Left hindlimb (tissue), 1 donor: ENCODE measurements at places on chromosomes 3 and 15.

DNA sequence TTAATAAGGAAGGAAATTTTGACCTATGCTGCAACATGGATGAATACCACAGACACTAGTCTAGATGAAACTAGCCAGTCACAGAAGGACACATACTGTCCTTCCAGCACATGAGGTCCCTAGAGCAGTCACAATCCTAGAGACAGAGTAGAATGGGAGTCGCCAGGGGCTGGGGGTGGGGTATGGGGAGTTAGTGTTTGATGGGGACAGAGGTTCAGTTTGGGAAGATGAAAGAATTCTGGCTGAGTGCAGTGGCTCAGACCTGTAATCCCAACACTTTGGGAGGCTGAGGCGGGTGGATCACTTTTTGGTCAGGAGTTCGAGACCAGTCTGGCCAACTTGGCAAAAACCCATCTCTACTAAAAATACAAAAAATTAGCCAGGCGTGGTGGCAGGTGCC lies 99.2 kb downstream of the TPRA1 start:
- DNase-seq, result no peak

- DNase-seq, result no peak
Observed at GRCh38 chr15:56877255-56877970, 41.0 kb upstream of the TCF12 start.

DNA sequence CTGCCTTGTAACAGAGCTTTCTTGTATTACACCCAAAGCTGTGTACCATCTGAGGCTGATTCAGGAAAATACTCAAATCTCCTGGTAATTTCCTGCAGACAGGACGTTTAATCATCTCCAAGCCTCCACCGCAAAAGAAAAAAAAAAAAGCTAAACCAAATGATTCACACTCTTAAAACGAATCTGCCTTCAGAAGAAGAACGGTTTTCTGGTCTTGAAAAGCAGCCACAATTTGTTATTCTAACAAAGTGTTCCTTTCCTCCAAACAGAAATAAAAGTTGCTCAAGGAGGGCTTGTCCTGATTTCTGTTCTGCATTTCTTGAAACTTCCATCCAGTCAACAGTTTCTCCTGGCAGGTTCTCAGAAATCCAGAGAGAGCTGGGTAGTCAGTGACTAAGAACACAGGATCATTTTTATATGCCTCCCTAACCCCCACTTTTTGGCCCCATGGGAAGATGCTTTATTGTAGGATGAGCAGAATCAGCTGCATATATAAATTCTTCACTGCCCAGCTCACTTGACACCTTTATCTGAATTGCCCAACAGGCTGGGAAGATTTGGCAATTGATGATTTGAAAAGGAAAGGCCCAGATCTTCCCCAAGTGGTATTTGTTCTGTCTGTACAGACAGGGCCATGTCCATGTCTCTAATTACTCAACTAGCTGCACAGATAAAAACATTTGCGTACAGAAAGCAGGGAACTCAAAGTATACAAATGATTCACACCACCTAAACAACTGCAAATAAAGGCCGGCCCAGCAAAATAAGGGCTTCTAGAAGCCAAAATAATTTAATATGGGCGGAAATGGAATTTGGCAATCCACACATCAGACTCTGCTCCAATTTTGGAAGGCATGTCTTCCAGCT lies 41.0 kb upstream of the PRICKLE2 start:
- DNase-seq, result no peak

DNA sequence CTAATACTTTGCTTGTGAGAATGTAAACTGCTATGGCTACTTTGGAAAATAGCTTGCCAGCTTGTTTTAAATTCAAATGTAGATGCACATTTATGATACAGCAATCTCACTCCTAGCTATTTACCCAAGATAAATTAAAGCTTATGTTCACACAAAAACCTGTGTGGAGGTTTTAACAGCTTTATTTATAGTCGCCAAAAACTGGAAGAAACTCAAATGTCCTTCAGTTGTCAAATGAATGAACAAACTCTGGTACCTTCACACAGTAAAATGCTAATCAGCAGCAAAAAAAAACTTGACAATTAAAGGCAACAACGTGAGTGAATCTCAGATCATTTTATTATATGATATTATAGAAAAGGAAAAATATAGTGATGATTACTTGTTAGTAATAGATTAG lies 248.6 kb upstream of the NECTIN3 start:
- no peak for DNase-seq

- no peak for DNase-seq
Observed at GRCh38 chr3:17632401-17633100, 109.9 kb downstream of the TBC1D5 start.

GRCh38 chr3:133447750-133448477 lies 48.1 kb downstream of the BFSP2 start:
- DNase-seq, result no peak

- no peak for DNase-seq
Observed at GRCh38 chr15:59292442-59293151, 80.1 kb downstream of the MYO1E start.

GRCh38 chr3:81005992-81006391 lies 755.5 kb downstream of the GBE1 start:
- DNase-seq, result no peak

DNA sequence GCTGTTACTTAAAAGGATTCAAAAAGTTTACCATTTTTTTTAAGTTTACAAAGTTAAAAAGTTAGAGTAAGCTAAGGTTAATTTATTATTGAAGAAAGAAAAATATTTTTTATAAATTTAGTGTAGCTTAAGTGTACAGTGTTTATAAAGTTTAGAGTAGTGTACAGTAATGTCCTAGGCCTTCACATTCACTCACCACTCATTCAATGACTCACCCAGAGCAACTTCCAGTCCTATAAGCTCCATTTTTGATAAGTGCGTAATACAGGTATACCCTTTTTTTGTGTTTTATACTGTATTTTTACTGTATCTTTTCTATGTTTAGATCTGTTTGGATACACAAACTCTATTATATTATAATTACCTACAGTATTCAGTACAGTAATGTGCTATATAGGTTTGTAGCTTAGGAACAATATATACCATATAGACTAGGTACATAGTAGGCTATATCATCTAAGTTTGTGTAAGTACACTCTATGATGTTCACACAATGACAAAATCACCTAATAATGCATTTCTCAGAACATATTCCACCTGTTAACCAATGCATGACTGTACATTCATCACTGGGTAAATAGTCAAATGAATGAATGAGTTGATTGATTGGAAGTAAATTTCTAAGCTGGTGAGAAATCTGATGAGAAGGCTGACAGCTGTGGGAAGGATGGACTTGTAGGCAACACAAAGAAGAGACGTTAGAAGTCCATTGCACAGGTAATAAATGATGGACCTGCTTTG lies 95.2 kb upstream of the CDIN1 start:
- no peak for DNase-seq

- DNase-seq, result peak; percentile 91
Observed at GRCh38 chr15:38072348-38073177, 138.1 kb downstream of the TMCO5A start.

- DNase-seq, result no peak
Observed at GRCh38 chr3:21216598-21216997, 534.4 kb downstream of the ZNF385D start.

GRCh38 chr3:9826815-9827573 lies 16.8 kb downstream of the RPUSD3 start:
- DNase-seq, result no peak

DNA sequence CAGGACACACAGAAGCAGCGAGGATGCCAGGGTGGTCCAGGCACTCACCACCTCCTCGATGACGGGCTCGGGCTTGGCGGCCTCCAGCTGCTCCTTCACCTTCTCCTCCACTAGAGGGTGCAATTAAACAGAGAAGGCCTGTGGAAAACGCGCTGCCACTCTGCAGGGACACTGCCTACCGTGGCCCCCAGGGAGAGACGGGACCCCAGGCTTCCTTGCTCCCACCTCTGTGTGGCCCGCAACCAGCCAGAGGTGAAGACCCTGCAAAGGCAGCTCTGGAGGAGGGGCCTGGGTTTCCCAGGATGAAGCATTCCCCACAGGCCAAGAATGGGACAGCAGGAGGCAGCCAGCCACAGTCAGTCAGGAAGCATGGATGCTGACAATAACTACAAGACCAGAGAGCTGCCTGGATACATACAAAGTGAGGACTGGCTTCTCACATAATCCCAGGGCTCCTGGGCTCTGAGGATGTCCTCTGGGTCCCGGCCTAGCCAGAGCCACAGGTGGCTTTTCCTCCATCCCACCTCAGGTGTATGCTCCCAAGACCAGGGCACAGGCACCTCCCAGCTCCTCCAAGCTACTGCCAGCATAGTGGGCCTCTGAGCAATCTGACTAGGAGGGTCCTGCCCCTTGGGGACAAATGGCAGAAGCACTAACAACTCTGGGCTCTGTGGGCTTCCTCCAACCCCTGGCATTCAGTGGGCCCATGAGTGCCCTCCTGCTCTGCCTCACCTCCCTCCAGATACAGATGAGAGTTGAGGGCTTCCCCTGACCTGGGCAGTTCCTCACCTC lies 46.2 kb downstream of the PTH1R start:
- peak; percentile 17 for DNase-seq

- DNase-seq, result peak; percentile 34
Observed at GRCh38 chr3:182567700-182568099, 225.6 kb upstream of the ATP11B start.

DNA sequence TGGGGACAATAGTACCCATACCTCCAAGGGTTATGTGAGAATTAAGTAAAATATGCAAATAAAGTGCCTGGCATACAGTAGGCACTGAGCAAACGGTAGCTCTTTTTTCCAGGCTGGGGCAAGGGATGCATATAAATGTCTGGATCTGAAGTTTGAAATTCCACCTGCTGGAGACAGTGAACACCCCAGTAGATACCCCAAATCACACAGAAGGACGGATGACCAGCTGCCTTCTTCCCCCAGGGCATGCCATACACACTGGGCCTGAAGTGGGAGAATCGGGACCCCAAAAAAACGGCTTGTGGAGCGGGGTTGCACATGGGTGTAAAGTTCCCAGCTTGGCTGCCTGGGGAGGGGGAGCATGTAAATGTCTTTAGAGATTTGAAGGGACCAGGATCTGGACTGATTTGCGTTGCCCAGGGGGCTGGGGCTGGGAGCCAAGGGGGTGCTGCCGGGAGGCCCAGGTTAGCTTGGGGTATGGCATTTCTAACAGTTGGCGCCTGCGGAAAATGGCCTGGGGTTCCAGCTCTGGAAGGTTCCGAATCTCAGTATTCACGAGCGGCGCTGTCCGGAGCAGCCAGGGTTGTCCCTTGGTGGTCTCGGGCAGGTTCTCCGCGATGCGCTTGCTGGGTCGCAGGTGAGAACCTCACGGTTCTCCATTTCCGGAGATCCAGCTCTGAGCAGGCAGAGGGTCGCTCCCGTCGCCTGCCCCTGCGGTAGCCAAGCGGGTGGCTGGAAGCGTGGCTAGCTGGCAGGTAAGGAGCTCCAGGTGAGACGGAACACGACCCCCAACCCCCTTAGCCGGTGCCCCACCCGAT lies 42.6 kb upstream of the POLG start:
- no peak for DNase-seq

GRCh38 chr3:37569991-37570390 lies 291.7 kb upstream of the CTDSPL start:
- no peak for DNase-seq

GRCh38 chr3:123300583-123300982 lies 98.8 kb downstream of the SEC22A start:
- DNase-seq, result no peak

GRCh38 chr15:40937762-40938535 lies 8.8 kb downstream of the DLL4 start:
- DNase-seq, result no peak

DNA sequence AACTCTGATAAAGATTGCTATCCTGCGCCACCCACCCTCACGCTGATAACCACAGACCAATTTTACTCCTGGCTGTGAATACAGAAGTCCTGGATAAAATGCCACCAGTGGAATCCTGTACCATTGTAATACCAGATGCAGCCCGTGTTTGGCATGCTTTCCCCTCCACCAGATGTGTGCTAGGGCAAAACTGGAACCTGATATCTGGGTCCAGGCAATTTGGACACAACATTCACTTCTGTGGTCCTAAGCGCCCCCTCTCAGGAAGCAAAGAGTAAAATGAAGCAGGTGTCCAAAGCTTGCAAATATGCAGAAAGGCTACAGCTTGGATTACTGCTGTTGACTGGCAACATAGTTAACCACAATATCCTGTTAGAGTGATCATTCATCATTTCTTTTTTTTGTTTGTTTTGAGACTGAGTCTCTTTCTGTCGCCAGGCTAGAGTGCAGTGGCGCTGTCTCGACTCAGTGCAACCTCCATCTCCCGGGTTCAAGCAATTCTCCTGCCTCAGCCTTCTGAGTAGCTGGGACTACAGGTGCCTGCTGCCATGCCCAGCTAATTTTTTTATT lies 32.8 kb downstream of the LOXL1 start:
- DNase-seq, result no peak

DNA sequence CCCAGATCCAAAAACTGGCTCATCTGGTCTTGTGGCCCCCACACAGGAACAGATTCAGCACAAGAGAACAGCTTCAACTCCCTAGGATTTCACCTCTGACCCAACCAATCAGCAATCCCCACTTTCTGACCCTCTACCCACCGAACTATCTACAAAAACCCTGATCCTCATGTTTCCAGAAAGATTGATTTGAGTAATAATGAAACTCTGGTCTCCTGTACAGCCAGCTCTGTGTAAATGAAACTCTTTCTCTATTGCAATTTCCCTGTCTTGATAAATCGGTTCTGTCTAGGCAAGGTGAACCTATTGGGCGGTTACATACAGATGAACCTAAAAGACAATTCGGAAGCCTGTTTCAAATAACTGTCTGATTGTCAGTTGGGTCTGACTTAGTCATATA lies 847.6 kb upstream of the ALCAM start:
- no peak for DNase-seq

GRCh38 chr3:72682936-72683452 lies 165.3 kb downstream of the SHQ1 start:
- DNase-seq, result no peak

DNA sequence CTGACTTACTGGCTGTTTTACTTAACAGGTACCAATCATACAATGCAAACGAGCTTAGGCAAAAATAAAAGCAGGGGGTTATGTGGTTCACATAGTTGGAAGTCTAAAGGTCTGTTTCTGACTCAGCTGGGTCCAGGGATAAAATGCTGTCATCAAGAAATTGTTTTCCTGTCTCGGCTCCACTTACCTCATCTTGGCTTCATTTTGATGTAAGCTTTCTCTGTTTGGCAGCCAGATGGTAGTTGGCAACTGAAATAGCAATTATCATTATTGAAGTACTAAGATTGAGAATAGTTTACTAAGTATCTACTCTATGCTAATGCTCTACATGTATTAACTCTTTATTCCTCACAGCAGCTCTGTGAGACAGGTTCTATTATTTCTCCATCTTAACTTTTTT lies 36.8 kb upstream of the CNTN3 start:
- DNase-seq, result no peak

DNA sequence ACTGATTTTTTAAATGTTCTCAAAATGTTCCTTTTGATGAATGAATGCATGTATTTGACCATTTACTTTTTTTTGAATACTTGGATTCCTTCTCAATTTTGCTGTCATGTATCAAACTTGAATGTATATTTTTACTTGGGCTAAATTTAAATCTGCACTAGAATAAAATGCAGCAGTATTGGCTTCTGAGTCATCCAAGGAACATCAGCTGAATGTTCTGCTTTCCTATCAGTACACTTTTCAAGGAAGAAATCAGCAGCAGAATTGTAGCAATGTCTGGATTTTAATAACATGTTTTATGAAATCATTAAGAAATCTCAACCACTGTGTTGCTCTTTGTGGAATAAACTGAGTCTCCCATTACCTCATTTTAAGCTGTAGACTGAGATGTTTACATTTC lies 57.0 kb upstream of the COL6A6 start:
- no peak for DNase-seq

- peak; percentile 89 for DNase-seq
Observed at GRCh38 chr3:130658678-130659077, 88.0 kb downstream of the PIK3R4 start.
